Choroid plexus epithelial cell (primary cell): ENCODE measurements at places on chromosomes 7 and 10.

DNA sequence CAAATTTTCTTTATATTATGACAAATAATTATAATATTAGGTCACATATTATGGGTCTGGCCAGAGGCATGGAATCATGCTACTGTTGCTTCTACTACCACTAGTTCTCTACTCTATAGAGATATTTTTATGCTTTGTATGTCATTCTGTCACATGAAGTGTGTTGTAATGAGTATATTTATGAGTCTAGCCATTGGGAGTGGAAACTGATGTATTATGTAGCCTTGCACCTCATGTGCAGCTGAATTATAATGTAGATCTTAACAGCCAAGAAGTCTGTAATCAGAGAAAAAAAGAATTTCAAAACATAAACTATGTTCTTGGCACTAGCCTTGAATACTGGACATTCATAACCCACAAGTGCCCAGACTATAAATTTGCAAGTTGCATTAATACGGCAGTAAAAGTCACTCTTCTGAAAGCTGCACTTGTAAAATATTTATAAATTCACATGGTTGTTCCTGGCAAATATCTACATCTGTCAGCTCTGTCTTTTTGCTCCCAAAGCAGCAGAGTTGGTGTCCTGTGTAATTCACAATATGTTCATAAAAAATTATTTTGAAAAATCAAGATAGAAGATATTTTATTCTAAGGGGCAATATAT is 48.6 kb upstream of the SKAP2 start:
- no peak for DNase-seq

- peak; percentile 11 for DNase-seq
Measured at GRCh38 chr7:40135317-40135610, 459 bp downstream of the SUGCT start.

GRCh38 chr7:12582362-12582761 is 11.8 kb downstream of the SCIN start:
- DNase-seq, result no peak

DNA sequence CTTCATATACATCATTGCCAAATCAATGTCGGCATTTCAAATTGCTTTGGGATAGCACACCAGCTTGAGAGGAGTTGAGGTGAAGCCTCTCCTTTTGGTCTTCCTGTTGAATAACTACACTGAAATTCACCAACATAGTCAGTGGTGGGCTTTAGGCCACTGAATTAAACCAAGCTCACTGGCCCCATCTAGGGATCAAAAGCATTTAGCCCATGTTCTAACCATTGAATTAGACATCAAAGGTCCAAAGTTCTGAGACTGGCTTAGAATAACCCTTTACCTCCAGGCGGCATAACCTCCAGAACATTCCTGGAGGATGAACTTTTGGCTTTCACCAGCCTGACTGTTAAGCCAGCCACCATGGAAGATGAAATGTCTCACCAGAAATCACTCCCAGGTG is 54.6 kb downstream of the BPGM start:
- DNase-seq, result peak; percentile 79

- DNase-seq, result no peak
Measured at GRCh38 chr10:45370202-45370955, 3.6 kb upstream of the ALOX5 start.

- no peak for DNase-seq
Measured at GRCh38 chr10:30040597-30040996, 18.8 kb downstream of the JCAD start.

DNA sequence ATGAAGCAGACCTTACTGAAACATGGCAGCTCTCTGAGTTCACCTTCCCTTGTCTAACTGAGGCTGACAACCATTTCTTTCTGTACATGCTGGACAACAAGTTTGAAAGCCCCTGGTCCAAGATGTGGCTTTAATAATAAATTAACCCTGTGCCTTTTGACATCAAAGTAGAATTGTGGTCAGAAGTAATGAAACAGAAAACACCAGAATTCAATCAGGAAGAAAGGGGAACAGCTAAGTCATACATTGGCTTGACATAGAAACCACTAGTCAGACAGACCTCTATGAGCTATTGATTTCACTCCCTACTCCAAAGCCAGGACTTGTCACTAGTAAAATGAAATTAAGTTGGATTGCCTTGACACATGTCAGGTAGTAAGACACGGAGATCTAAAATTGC is 175.2 kb upstream of the ASAH2 start:
- DNase-seq, result no peak

- peak; percentile 26 for DNase-seq
Measured at GRCh38 chr10:29205787-29206186, 83.1 kb upstream of the LYZL1 start.

- DNase-seq, result peak; percentile 80
Measured at GRCh38 chr10:84308481-84309304, 19.7 kb upstream of the CCSER2 start.

GRCh38 chr7:105698531-105698930 is 117.2 kb upstream of the EFCAB10 start:
- DNase-seq, result no peak

- DNase-seq, result peak; percentile 10
Measured at GRCh38 chr7:65980478-65981250, 1.3 kb downstream of the GUSB start.

GRCh38 chr10:62454687-62455397 is 80.7 kb downstream of the ZNF365 start:
- peak; percentile 75 for DNase-seq
